ENCODE measurements at places on chromosomes 3 and 15. TPM values are rescaled to one million over a fixed set of nuclear protein-coding genes. Genes with fewer than 3 reads are reported as not detected.

LMOD3 gene
- total RNA-seq, result 0.24 TPM

PPM1L gene
- 20.5 TPM for total RNA-seq

ALDH1L1 gene
- total RNA-seq, result 2.1 TPM

FSTL1 gene
- total RNA-seq, result 356 TPM

SPINT1 gene
- 2.3 TPM for total RNA-seq

SEMA7A gene
- not detected for total RNA-seq

SETMAR gene
- 37.6 TPM for total RNA-seq

PLA2G4B gene
- total RNA-seq, result 91.2 TPM

CHCHD4 gene
- 6.2 TPM for total RNA-seq

SPATA12 gene
- total RNA-seq, result not detected

ZFYVE19 gene
- total RNA-seq, result 37.5 TPM

NR2F2 gene
- total RNA-seq, result 23.6 TPM

CFAP100 gene
- total RNA-seq, result 0.98 TPM

IGSF11 gene
- not detected for total RNA-seq

DNA sequence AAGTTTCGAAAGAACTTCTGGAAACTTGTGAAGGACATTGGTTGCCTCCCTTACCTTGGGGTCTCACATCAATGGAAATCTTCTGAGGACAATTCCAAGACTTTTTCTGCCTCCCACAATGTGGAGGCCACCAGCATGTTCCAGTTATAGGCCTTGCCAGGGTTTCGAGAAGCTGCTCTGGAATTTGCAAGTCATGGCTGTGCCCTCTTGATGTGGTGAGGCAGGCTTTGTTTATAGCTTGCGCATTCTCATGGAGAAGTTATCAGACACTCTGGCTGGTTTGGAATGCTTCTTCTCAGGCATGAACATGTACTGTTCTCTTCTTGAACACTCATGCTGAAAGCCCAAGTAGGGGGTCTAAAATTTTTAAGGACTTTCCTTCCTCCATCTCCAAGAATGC lies 4.1 kb downstream of the CXCR6 start:
- DNase-seq, result no peak

- DNase-seq, result no peak
These were observed 16.4 kb downstream of the PLEKHO2 start for GRCh38 chr15:64858021-64858575.

- DNase-seq, result no peak
These were observed 2.2 kb downstream of the PLSCR1 start for GRCh38 chr3:146542179-146542578.

DNA sequence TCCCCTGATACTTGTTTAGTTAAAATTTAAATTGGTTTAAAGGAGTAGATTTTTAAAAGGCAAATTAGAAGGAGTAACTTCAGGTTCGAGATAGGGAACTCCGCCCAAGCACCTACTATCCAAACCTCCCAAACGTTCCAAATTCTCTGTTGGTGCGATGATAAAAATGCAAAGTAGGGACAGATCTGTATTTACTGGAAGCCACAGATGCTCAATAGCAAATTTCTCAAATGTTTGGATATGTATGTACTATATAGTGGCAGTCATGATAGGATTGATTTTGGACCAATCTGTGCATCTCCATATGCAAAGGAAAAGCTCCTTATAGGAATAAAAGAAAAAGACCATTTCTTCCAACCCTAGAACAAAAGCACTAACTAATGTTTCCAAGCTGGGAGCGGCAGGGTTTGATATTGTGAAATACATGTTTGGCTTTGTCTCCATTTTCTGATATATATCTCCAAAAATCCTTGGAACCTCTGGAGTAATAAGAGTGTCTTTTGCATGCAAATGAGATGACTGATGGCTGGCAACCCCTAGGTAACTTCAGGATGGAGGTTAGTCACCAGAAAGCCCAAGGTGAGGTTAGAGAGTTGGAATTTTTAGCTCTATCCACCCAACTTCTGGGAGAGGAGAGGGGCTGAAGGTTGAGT lies 15.6 kb downstream of the RTP2 start:
- DNase-seq, result no peak

DNA sequence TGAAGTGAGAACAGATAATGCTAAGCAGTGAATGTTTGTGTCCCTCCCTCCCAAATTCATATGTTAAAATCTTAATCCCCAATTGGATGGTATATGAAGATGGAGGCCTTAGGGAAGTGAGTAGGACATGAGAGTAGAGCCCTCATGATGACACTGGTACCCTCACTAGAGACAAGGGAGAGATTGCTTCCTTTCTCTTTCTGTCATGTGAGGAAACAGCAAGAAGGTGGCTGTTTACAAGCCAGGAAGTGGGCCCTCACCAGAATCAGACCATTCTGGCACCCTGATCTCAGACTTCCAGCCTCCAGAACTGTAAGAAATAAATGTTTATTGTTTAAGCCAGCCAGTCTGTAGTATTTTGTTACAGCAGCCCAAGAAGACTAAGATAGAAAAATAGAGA lies 209.5 kb downstream of the SATB1 start:
- no peak for DNase-seq

- peak; percentile 24 for DNase-seq
These were observed 66.4 kb downstream of the XXYLT1 start for GRCh38 chr3:195204360-195205163.

- DNase-seq, result peak; percentile 46
These were observed 20.1 kb downstream of the GXYLT2 start for GRCh38 chr3:72907731-72908620.

DNA sequence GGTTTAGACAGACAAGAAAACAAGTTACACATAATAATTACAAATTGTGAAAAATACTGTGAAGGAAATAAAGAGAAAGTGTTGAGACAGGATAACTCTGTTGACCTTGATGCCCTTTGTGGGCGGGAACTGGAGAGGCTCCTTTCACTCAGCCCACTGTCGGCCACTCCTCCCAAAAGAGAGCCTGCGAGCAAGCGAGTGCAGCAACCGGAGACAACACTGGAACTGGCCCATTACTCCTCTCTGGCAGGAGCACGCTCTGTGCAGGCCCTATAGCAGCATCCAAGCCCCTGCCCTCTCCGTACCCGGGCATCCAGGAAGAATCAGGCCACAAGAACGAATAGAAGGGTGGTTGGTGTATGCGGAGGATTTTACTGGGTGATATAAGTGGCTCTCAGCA lies 16.2 kb upstream of the DUT start:
- DNase-seq, result no peak

- no peak for DNase-seq
These were observed 104.3 kb upstream of the FRMD4B start for GRCh38 chr3:69490235-69490634.

DNA sequence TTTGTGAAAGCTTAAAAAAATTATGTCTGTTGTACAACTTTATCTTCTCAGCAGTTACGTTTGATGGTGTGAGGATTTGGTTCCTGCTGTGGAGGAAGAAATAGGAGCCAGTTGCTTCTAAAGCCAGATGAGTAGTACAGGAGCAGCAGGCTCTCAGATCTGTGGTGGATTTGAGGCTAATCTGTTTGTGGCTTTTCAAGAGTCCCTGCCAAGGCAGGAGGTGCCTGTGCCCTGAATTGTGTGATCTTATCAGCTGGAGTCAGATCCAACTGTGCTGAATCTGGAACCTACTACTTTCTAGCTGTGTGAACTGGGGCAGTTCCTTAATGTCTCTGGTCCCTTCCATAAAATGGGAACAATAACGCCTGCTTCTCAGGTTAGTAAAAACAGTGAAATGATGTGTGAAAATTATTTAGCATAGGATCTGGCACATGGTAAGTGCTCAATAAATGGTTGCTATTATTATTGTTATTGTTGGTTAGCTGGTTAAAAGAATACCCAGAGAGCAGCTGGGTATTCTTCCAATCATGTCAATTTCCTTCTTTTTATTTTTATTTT lies 7.7 kb downstream of the CLDN11 start:
- no peak for DNase-seq

GRCh38 chr15:40345867-40346578 lies 4.8 kb upstream of the PHGR1 start:
- no peak for DNase-seq

DNA sequence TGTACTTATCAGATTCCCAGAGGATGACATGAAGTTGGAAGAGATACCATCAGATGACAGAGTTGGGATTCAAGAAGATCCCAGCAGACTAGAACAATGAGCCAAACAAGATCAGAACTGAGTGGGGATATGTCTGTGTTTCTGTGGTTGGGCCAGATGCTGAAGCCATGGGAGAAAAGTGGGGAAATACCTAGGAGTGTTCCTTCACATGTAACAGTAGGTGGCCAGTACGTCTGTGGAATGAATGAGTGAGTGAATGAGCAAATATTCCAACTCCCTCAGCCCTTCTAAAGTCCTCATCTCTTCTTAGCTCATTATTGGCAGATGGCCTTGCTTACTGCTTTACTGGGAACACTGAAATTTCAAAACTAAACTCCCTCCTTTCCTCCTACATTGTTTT lies 32.2 kb upstream of the GREM1 start:
- no peak for DNase-seq

- no peak for DNase-seq
These were observed 32.5 kb downstream of the RFTN1 start for GRCh38 chr3:16480861-16481545.

- no peak for DNase-seq
These were observed 4.6 kb upstream of the TSPAN3 start for GRCh38 chr15:77075528-77075927.

DNA sequence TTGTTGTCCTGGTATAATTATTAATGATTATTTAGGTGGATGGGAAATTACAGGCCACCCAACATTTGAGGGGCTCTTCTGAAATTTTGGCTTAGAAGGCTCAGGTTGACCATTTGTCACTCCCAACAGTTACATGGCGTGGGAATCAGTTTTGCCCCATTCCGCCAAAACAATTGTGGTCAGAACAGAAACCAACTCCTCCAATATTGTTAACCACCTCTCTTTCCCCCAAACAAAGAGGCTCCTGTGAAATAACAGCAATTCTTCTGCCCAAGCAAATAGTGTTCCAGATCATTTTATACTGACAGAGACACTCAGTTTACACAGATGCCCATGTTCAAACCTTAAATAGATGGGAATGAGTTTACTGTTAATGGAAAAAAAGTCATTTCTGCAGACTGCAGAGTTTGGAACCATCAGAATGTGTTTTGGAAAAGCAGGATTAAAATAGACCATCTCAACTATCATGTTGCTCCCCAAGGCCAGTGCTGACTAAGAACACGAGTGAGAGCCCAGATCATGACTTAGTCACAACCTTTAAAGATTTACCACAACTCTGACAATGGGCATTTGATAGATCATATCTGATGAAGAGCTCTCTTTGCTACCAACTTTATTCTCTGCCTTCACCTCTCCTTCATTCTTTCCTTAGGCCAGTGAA lies 102.1 kb downstream of the DUT start:
- DNase-seq, result no peak

DNA sequence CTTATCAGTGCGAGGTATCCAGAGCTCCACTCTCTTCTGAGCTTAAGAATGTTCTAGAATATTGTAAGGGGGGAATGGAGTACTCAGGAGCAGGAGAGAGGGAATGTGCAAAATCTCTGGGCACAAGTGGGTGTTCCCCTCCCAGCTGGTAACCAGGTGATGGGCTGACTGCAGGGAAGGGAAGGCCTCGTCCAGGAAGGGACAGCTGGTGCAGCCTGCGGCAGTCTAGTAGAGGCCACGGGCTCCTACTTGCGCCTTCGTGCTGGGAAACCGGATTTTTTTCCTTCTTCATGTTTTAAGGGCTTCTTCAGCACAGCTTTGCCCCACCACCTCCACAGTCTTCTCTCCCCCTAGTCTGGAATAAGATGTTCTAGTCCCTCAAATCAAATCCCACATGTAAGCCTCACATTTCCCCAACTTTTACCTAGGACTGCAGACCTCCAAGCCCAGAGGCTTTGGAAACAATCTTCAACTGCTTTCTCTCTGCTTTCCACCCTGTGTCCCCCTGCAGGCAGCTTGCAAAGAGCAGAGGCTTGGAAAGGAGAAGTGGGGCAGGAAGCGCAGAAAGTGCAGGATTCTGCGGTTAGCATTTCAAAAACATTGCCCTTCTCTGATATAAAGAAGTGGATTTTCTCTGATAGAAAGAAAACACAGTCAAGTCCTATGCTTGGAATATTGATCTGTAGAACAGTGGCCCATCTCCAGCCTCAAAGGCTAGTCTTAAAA lies 11.9 kb upstream of the CGNL1 start:
- no peak for DNase-seq

DNA sequence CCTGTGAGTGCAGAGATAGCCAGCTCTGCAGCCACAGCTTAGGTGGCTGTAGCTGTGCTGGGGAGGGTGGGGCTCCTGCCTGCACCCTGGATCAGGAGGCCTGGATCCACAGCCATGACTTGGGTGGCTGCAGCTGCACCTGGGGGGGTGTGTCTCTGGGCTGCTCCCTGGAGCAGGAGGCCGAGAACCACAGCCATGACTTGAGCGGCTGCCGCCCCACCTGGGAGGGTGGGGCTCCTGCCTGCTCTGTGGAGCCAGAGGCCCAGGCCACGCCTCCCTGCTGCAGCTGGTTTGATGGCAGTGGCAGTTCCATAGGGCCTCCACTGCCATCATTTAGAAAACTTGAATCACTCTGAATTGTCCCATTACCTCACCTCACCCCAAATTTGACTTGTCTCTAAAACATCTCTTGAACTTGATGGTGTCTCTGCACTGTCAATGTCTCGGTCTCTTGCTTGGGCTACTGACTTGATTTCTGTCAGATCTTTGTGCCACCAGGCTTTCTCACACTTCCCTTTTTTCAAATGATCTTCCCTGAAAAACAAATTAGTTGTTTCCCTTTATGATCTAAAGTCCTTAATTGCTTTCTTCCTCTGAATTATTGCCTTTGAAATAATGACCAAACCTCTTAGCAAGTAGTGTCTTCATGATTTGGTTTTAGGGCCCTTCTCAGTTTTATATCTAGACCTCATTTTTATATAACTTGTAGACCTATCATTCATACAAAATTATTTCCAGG lies 313.2 kb upstream of the MME start:
- DNase-seq, result no peak

DNA sequence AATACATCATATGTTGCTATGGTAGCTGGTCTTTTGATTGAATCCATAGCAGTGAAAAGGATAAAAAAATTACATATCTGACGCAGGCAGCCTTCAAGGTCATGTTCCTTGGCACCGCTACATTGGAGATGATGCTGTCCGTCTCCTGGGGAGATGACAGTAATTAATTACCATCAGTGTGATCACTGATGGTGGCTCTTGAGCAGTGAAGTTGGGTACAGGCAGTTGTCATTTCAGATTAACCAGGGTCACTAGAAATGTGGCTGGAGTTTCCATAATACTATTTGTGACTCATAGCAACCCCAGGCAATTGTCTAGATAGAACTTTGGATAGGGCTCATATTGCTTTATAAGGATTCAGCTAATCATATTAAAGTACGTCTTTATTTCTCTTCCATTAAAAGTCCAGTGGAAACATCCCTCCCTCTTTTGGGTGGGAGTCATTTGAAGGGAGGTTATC lies 136.3 kb downstream of the THSD4 start:
- no peak for DNase-seq

- DNase-seq, result no peak
These were observed 190.9 kb upstream of the MME start for GRCh38 chr3:154889227-154889634.

DNA sequence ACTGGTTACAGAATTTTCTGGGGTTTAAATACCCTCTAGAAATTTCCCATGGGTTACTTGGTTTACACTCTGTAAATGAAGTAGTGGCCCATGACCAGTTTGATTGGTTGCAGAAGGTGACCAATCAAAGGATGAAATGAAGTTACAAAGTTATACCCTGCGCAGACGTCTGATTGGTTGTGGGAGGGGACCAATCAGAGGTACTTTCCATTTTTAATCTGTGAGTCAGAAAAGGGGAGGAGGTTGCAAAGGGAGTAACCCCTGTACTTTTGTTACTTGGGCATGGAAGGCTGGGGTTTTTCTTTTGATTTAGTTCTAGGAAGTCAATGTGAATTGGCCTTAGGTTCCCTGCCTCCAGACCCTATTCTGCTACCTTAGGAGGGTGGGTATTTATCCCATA lies 18.7 kb upstream of the APH1B start:
- no peak for DNase-seq

- DNase-seq, result peak; percentile 48
These were observed 615 bp downstream of the VPS18 start for GRCh38 chr15:40894681-40895448.

Measured in uterus (tissue), 4 donors.